GOT3 (cell line): ENCODE measurements at places on chromosomes 16 and 17.
A peak's percentile ranks its signal among the peaks of the same experiment; 100 is the strongest.

DNA sequence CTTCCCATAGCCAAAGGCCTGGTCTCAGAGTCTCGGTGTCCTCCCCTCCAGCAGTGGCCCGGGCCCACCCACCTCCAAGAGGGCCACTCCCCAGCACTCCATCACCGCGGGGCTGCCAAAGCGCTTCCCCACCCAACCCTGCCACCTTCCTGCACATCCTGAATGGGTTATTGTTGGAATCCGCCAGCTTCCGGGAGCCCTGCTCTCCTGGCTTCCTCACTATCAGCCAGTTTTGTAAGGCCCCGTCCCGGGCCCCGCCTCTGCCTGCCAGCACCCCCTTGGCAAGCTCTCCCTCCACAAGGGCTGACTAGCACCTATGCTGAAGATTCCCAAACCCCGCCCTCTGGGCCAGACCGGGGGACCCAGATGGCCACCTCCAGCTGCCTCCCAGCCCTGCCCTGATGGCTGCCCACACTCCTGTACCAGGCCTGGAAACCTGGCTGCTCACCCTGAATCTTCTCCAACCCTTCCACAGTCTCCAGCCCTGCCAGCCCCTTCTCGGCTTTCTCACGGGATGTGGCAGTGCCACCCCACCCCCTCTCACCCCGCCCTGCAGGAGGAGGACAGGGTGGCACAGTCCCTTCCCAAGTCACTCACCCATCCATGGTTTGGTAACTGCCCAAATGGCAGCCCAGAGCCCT is 14.4 kb downstream of the MYBBP1A start:
- no peak for DNase-seq

- DNase-seq, result no peak
These were observed 1.5 kb upstream of the TOX3 start for GRCh38 chr16:52548261-52549010.

- DNase-seq, result no peak
These were observed 104.5 kb downstream of the SNX29 start for GRCh38 chr16:12081048-12081404.

DNA sequence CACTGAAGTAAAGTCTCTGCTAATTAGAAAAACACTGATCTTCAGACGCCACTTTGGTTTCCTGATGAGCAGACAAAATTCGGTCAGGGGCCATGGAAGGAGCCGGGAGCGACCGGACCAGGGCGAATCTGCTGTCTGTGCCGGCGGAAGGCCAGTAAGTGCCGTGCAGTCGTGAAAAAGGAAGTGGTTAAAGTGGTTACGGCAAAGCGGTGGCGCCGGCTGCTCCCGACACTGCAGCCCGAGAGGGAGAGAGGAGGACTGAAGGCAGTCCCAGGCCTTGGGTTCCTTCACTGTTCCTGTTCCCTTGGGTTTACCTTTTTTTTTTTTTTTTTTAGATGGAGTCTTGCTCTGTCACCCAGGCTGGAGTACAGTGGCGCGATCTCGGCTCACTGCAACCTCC is 17.3 kb upstream of the HEXD start:
- DNase-seq, result no peak

GRCh38 chr16:19113577-19114358 is at the start of gene ITPRIPL2:
TSS of gene ITPRIPL2 (plus strand) at chr16:19113964. CDS start at chr16:19114462, 498 bp downstream.
- DNase-seq, result peak; percentile 58

DNA sequence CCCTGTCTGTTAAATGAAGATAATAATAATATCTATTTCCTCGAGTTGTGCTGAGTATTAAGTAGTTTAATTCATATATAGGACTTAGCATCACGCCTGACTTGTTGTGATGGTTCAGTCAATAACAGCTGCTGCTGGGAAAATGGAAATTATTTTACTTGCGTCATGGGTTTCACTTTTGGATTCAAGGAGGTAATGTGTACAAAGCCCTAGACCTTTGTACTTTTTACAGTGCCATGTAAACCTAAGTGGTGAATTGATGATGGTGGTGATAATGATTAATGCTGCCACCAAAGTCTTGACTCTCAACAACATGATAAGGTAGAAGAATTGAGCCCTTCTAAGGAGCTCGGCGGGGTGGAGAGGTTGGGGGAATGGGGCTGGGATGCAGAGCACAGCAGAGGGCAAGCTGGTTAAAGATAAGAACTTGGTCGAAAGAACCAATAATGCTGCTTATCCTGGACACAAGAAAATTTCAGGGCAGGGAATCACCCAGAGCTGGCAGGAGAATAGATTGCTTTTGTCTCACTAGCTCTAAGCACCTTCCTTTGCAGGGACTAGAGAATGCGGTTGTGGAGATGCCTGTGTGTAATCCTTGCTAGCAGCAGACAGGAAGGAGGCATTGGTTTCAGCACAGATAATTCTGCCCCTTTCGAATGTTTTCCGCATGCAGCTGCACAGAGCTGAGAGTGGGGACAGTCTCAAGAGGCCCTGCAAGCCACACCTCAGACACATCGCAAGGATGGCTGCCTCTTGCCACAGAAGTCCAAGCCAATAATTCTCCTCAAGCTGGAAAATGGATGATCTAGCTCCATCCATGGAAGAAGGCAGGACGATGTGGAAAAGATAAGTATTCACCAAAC is 187.1 kb downstream of the TMEM114 start:
- DNase-seq, result no peak
